ENCODE measurements at places on chromosomes 4 and X.

- DNase-seq: peak; percentile 45
Observed at GRCh38 chrX:140057001-140057411, 91.7 kb upstream of the CXorf66 start.

DNA sequence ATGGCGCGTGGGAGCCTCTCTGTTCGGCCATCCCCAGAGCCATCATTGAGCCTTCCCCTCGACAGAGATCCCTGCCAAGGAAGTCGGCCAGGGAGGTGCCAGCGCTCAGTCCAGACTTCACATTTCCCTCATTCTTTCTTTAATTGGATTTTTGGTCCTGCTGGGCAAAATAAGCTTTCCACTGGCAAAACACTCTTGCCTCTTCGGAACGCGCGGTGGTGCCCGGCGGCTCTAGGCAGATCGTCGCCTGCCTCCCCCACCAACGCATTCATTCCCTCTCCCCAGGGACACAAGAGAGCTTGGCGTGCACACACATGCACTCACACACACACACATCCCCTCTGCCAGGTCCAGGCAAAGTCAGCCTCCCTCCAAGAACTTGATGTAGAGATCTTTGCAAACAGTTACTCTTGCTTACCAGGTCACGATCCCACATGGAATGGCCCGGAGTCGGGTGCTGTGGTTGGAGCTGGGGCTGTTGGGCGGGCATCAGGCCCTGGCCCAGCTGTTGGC is 257.1 kb downstream of the BCOR start:
- DNase-seq: no peak

DNA sequence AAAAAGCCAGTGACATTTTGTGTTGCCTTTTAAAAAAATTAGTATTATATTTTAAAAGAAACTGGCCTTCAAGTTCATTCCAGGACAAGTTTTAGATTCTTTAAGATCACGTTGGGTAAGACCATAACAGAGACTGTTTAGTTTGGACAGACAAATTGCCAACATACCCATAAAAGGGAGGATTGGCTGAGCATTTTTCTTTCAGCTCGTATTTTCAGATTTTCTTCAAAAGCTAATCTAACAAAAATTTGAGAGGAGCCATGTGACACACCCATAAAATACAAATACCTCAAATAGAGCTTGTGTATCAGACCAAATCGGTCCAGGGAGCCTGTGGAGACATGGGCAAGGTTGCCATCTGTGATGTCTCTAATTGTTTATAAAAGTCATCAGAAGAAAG is 74.6 kb upstream of the C1QTNF7 start:
- no peak for DNase-seq

DNA sequence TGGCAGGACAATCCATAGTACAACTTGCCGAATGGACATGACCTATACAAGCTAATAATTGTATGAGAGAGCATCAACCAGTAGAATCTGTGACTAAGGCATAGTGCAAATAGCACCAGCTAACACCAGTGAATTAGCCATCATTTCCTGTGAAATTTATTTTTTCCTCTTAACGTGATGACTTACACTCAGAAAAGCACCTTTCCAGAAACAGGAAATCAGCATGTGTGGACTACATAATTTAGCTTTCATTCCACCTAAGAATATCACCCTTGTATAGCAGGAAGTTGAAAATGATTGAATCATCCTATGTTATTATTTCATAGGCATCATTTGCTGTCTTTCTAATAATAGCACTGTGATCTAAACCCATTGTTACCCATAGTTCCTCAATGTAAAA is 1393.4 kb upstream of the PCDH7 start:
- DNase-seq: no peak

GRCh38 chr4:145933134-145933533 is 5.5 kb downstream of the ZNF827 start:
- DNase-seq: no peak

Measured in CD4-positive, alpha-beta T cell treated with Interferon gamma for 1 hour (primary cell).